MCF 10A (cell line): ENCODE measurements at places on chromosomes 1 and 21. TPM values are rescaled to one million over a fixed set of nuclear protein-coding genes. Genes with fewer than 3 reads are reported as not detected.
A peak's percentile ranks its signal among the peaks of the same experiment; 100 is the strongest.

- DNase-seq, result no peak
These were observed 3.5 kb downstream of the NBL1 start for GRCh38 chr1:19647643-19648042.

GRCh38 chr1:228811712-228812305 is 76.5 kb downstream of the RHOU start:
- no peak for DNase-seq

- DNase-seq, result peak; percentile 99
These were observed 32.4 kb upstream of the PGBD5 start for GRCh38 chr1:230458509-230458908.

DNA sequence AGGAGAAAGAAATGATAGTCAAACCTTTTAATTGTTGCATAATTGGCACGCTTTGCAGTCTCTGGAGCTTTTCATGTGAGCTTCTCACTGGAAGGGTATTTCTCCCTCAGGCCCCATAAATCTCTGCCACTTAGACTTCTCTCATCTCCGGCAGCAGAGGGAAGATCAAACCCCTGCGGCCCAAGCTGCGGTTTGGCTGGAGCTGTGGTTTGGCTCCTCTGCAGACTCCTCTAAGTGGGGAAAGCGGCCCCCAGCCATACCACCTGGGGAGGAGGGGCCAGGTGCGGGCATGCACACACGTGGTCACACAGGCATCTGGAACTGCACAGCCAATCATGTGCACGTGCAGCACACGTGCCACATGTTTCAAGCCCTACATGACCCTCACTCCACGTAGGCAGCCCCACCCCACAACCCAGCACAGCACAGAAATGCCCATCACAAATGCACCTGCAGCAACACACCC is 58.3 kb downstream of the UBE2T start:
- peak; percentile 100 for DNase-seq

DNA sequence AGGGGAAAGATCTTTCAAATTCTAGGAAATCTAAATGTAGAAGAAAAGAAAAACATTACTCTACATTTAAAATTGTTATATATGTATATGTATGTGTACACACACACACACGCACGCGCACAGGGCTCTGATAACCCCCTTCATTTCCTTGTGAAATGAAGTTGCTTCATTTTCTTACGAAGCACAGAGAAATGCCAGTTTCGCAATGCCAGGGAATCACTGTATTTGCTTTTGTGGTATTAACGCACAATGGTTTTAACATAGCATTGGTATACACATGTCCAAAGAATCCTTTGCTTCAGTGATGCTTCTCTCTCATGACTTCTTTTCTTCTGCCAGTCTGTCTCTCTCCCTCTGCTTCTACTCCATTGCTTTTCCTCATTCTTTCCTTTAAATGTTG is 8.4 kb upstream of the DDAH1 start:
- DNase-seq, result peak; percentile 93

DNA sequence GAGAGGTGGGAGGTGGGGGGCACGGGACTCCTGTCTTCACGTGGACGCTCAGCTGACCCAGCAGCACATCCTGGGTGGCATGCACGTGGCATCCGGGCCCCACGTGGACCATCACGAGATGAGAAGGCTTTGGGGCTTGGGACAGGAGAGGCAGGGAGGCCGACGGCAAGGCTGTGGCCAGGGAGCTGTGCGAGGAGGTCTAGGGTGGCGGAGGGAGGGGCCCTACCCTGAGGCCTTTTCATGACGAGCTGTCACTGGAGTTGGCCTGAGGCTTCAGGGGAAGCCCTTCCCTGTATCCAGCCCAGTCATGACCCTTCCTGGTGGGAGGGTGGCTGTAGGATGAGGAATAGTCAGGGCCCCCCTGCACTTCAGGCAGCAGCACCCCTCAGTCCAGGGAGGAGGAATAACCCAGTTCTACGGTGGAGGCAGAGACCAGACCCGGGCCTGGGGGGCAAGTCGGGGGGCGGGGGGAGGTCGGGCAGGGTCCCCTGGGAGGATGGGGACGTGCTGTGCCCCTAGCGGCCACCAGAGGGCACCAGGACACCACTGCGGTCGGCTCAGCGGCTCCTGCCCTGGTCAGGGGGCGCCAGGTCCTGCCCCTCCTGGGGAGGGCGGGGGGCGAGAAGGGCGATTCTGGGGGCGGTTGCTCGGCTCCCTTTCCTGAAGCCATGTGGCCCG is 2.0 kb upstream of the PERM1 start:
- no peak for DNase-seq

DNA sequence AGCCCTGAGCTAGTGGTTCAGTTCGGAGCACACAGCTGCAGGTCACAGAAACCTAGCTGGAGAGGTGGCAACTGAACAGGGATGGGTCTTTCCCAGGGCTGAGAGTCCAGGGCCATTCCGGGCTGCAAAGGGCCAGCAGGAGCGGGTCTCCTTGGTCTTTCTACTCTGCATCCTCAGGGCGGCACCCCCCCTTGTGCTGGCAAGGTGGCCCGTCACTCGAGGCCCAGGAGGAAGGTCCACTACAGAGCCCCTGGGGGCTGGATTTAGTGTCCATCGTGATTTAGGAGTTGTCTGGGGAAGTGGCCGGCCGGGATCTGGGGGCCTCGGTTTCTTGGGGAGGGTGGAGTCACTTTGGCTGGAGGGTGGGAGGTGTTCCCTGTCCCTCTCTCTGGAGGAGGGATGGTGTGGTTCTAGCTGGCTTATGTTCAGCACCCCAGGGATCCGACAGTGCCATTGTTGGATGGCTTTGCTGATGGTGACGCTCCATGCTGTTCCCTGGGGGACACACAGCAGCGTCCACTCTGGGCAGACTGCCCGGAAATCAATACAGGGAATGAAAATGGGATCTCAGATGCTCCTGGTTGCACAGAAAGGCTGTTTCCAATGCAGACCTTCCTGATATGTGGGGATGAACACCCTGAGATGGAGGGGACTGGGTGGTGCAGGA is 64.4 kb downstream of the UMODL1 start:
- no peak for DNase-seq

GRCh38 chr1:244970236-244970743 is 105.9 kb upstream of the HNRNPU start:
- peak; percentile 93 for DNase-seq

GRCh38 chr1:33818071-33818470 is 45.8 kb upstream of the HMGB4 start:
- peak; percentile 21 for DNase-seq

- DNase-seq, result no peak
These were observed 68.1 kb upstream of the EXO1 start for GRCh38 chr1:241779897-241780296.

DNA sequence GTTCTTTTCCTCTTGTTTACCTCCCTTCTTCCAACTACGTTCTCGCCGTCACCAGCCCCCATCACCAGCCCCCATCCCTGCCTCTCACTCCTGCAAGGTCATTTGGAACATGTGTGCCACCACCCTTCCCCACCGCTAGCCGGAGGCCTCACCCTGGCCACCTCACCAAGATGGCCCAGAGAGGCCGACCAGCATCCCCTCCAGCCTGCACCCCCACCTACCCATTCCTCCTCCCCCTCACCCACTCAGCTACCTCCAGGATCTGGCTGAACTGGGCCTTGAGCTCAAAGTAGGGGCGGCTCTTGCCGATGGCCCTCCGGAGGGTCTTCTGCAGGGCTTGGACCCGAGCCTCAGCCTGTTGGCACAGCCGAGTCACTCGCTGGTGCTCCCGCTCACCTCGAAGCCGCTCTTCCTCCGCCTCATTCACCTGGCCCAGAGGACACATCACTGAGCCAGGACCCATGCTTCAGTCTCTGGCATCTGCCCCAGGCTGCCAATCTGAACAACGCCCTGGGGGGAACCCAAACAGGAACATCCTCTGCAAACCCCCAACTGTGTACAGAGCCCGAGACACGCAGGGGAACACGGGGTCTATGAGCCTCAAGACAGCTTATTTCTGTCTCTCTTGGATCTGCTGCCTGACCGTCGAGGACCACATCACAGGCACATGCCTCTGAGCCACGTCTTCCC is 12.8 kb downstream of the SH3BP5L start:
- no peak for DNase-seq

DNA sequence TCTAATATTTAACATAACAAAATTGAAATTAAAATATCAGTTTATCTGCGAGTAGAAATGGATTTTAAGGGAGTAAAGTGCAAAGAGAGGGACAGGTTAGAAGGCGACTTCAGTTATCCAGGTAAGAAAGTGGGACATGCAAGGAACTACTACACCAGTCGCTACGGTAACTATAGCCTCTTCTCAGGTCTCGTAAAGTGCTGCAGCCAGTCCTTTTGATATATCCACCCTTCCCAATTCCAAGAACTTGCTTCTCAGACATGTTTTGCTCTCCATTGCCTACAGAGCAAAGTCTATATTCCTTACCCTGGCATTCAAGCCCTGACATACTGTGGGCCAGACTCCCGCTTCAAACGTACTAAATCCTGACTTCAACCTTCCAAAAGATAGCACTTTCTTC is 2.5 kb downstream of the COA7 start:
- DNase-seq, result no peak

GRCh38 chr1:240771450-240771849 is 159.5 kb upstream of the GREM2 start:
- DNase-seq, result no peak

- no peak for DNase-seq
These were observed 14.6 kb upstream of the AIM2 start for GRCh38 chr1:159091180-159091560.

DNA sequence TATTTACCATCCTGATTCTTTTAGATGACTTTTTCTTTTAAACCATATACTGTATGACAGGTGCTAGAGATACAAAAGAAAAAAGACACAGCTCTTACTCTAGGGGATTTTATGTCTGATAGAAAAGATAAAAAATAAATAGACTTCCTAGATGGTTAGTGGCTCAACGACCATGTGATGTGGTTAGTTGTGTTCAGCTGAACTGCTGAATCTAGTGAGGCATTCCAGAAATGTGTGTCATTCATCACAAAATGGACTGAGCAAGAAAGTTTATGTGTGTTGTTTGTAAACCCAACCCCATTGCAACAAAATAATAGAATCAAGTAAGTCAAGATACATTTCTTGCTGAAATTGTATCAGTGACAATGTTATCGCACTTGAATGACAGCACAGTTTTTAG is 205.8 kb upstream of the LYPLAL1 start:
- DNase-seq, result no peak

GRCh38 chr1:235018161-235018560 is 110.5 kb downstream of the TOMM20 start:
- peak; percentile 100 for DNase-seq

Gene TMPRSS15
- total RNA-seq, result 3.3 and 3.6 TPM in 2 replicates

Gene ZNF648
- total RNA-seq, result not detected in 2 replicates

Gene CTSS
- total RNA-seq, result 0.75 and 0.86 TPM in 2 replicates

Gene OR2T11
- not detected in 2 replicates for total RNA-seq

Gene TGFB2
- 5.3 and 6.3 TPM in 2 replicates for total RNA-seq

Gene VPS13D
- total RNA-seq, result 36.5 and 39.3 TPM in 2 replicates
